Activated B cell treated with CpG ODN at 0.5 μM for 24 hours (primary cell): ENCODE measurements at places on chromosomes 4 and X. TPM values are rescaled to one million over a fixed set of nuclear protein-coding genes. Genes with fewer than 3 reads are reported as not detected.

Gene SPOCK3
- total RNA-seq: not detected in 2 replicates

Gene TSPAN7
- not detected in 2 replicates for total RNA-seq

Gene AWAT2
- not detected in 2 replicates for total RNA-seq

Gene USP17L11
- total RNA-seq: not detected in 2 replicates

Gene CT45A3
- not detected in 2 replicates for total RNA-seq

Gene EDNRA
- total RNA-seq: not detected in 2 replicates

GRCh38 chrX:153214934-153215333, 35.9 kb downstream of the MAGEA1 start:
- no peak overlapping the region for H3K27ac ChIP-seq
- no peaks in the 10 kb centered on the region for H3K36me3 ChIP-seq
- DNase-seq: no peak
- H3K4me1 ChIP-seq: peaks cover 6% of the 10 kb centered on the region
- H3K27me3 ChIP-seq: peaks cover 8% of the 10 kb centered on the region

GRCh38 chrX:132853040-132853439, 105.4 kb downstream of the HS6ST2 start:
- H3K4me3 ChIP-seq: no peak overlapping the region
- DNase-seq: no peak
- no peaks in the 10 kb centered on the region for H3K4me1 ChIP-seq
- H3K27ac ChIP-seq: no peak overlapping the region

GRCh38 chr4:17580969-17581368, 4.0 kb downstream of the LAP3 start:
- no peak for DNase-seq
- no peak overlapping the region for H3K27ac ChIP-seq
- H3K27me3 ChIP-seq: no peaks in the 10 kb centered on the region
- H3K4me1 ChIP-seq: peaks cover 32% of the 10 kb centered on the region
- H3K36me3 ChIP-seq: peaks cover 61% of the 10 kb centered on the region

- DNase-seq: no peak
- no peaks in the 10 kb centered on the region for H3K36me3 ChIP-seq
- no peaks in the 10 kb centered on the region for H3K4me1 ChIP-seq
Observed at GRCh38 chr4:157964463-157964862, 208.4 kb downstream of the GASK1B start.

DNA sequence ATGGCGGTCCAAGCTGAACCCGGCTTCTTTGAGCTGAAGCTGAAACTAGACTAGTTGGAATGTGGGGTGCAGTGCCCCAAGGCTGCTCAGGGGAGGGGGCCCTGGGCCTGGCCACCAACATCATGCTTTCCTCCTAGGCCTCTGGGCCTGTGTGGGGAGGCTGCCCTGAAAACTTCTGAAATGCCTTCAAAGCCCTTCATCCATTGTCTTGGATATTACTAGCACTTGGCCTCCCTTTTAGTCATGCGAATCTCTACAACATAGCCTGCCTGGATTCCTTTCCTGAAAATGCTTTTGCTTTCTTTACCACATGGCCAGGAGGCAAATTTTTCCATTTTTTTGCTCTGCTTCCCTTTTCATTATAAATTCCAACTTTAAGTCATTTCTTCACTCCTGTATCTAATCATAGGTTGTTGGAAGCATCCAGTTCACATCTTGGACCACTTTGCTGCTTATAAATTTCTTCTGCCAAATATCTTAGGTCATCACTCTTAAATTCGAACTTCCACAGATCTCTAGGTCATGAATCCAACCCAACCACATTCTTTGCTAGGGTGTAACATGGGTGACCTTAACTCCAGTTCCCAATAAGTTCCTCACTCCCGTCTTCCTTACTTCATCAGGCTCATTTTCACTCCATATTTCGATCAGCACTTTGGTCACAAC, 103.4 kb downstream of the DDIT4L start:
- no peak overlapping the region for H3K4me3 ChIP-seq
- no peaks in the 10 kb centered on the region for H3K27me3 ChIP-seq
- no peak for DNase-seq
- H3K27ac ChIP-seq: no peak overlapping the region
- H3K36me3 ChIP-seq: no peaks in the 10 kb centered on the region
- H3K4me1 ChIP-seq: no peaks in the 10 kb centered on the region

DNA sequence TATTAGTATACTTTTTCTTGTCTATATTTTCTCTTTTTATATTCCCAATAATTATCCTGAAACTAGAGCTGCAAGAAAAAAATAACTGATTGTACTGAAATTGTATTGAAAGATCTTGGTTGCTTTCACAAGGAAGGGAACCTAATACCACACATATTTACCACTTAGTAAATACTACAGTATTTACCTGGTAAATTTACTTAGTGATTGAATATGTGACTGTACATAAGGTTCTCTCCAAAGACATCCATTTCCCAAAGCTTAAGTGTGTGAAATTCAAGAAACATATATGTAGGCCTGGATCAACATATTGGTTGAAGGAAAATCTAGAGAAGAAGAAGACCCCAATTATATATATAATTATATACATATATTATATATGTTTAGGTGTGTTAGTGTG, 1272.7 kb downstream of the C4orf33 start:
- H3K4me3 ChIP-seq: no peak overlapping the region
- H3K27ac ChIP-seq: no peak overlapping the region
- H3K36me3 ChIP-seq: no peaks in the 10 kb centered on the region
- DNase-seq: no peak
- H3K27me3 ChIP-seq: no peaks in the 10 kb centered on the region

DNA sequence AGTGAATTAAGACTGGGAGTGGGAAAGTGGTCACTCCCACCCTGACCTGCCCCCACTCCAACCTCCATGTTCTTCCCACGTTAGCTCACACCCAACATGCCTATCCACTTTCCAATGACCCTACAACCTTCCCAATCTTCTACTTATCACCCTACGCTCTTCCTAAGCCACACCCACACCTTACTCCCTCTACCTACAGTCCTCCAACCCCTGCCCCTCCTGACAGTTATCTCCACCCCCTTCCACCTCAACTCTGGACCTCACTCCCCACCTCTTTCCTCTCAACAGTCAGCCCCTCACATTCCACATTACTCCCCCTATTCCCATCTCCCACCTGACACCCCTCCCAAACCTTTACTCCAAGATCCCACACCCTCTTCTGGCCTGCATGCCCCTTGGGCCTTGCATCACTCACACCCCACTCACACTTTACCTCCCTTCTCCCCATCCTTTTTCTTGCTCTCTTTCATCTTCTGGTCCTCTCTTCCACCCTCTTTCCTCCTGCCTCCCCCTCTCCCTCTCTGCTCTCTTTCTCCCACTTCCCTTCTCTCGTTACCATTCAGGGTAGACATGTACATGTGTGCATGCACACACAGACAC, 6.9 kb downstream of the NALF2 start:
- H3K4me1 ChIP-seq: no peaks in the 10 kb centered on the region
- H3K36me3 ChIP-seq: no peaks in the 10 kb centered on the region
- no peak for DNase-seq

GRCh38 chrX:110046001-110046400, 43.1 kb downstream of the TMEM164 start:
- no peak overlapping the region for H3K27ac ChIP-seq
- DNase-seq: no peak
- H3K4me1 ChIP-seq: peaks cover 24% of the 10 kb centered on the region
- no peaks in the 10 kb centered on the region for H3K27me3 ChIP-seq

DNA sequence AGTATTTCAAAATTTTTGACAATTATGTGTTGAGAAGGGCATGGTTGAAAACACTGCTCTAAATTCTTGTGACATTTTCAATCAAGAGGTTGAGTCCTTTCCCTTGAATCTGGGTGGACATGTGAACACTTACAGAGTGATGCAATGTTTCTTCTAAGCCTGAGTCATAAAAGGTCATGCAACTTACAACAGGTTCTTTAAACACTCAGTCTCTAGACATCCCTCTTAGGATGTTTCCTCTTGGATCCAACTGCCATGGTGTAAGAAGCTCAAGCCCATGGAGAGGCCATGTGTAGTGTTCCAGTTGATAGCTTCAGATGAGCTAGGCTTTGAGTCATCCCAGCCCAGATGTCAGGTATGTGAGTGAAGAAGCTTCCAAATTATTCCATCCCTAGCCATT, 232.2 kb upstream of the MAOA start:
- H3K36me3 ChIP-seq: no peaks in the 10 kb centered on the region
- H3K4me1 ChIP-seq: no peaks in the 10 kb centered on the region
- DNase-seq: no peak
- H3K27me3 ChIP-seq: no peaks in the 10 kb centered on the region
- H3K4me3 ChIP-seq: no peak overlapping the region

DNA sequence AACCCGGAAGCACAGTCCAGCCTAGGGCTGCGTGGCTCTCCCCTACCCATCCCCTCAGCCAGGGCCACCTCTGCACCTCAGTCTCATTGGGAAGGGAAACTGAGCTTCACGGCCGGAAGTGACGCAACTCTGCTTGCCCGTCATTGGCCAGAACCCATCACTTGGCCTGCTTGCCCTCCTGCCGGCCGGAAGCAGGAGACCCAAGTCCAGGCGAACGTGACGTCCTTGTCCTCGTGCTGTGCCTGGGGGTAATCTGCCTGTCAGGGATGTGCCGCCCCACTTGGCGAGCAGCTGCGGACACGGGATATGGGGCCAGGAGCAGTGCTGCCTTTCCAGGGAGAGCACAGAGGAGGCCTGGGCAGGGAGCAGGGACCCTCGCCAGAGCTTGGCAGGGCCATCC, 31.2 kb downstream of the ZFYVE28 start:
- peaks cover 5% of the 10 kb centered on the region for H3K27me3 ChIP-seq
- DNase-seq: no peak
- no peaks in the 10 kb centered on the region for H3K36me3 ChIP-seq
- no peak overlapping the region for H3K4me3 ChIP-seq
- H3K4me1 ChIP-seq: peaks cover 29% of the 10 kb centered on the region

GRCh38 chr4:173214231-173214630, 45.6 kb downstream of the GALNT7 start:
- no peak for DNase-seq
- H3K27me3 ChIP-seq: no peaks in the 10 kb centered on the region
- H3K27ac ChIP-seq: no peak overlapping the region
- peaks cover 5% of the 10 kb centered on the region for H3K36me3 ChIP-seq
- H3K4me1 ChIP-seq: peaks cover 23% of the 10 kb centered on the region

GRCh38 chr4:33751050-33751449, 2493.3 kb downstream of the ARAP2 start:
- no peaks in the 10 kb centered on the region for H3K36me3 ChIP-seq
- H3K27me3 ChIP-seq: no peaks in the 10 kb centered on the region
- H3K4me1 ChIP-seq: no peaks in the 10 kb centered on the region
- no peak overlapping the region for H3K27ac ChIP-seq
- H3K4me3 ChIP-seq: no peak overlapping the region
- DNase-seq: no peak
